ENCODE measurements at places on chromosomes 7 and 10.

- DNase-seq, result no peak
These were observed 31.5 kb upstream of the ARID5B start for GRCh38 chr10:61869774-61870525.

- no peak for DNase-seq
These were observed 281.1 kb downstream of the CDK14 start for GRCh38 chr7:90877201-90877600.

GRCh38 chr7:144513334-144513733 is 109.8 kb upstream of the NOBOX start:
- no peak for DNase-seq

DNA sequence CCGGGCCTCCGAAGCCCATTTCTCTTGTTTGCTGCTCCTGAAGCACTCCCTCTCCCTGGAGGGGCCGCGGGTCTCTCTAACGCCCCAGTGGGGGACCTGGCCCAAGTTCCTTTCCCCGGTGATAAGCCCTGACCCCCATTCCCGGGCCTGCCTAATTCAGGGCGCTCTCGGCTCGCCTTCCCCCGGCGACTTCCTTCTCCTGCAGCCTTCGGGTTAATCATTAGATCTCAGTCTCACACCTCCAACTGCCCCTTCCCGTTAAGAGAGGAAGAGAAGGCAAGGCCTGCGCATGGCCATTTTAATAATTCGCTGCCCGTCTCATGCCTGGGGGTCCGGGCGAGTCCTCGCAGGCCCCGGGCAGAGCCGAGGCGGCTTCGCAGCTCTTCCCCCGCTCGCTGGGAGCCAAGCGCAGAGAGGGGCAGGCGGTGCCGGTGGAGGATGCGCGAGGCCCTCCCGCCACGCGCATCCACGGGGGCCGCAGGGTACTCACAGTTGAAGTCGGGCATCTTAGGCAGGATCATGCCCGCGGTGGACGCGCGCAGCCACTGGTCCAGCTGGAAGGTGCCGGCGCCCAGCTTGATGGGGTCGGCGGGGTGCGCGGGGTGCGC is 1.2 kb downstream of the MNX1 start:
- no peak for DNase-seq

DNA sequence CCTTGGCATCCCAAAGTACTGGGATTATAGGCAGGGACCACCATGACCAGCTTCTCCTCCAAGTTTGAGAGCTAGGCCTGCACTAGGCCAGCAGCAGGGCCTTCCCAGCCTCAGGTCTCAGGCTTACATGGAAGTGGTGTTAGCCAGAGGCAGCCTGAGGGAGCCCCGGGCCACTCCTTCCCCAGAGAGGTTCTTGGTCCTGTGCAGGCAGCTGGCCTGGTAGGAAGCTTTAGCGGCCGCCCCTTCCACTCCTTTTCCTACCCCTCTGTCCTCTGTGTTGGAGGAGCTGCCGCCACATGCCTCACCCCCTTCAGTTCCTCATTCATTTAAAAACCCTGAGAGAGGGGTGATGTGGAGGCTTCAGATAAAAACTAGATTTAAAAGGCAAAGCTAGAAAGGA is 40.3 kb downstream of the TSPAN15 start:
- no peak for DNase-seq

DNA sequence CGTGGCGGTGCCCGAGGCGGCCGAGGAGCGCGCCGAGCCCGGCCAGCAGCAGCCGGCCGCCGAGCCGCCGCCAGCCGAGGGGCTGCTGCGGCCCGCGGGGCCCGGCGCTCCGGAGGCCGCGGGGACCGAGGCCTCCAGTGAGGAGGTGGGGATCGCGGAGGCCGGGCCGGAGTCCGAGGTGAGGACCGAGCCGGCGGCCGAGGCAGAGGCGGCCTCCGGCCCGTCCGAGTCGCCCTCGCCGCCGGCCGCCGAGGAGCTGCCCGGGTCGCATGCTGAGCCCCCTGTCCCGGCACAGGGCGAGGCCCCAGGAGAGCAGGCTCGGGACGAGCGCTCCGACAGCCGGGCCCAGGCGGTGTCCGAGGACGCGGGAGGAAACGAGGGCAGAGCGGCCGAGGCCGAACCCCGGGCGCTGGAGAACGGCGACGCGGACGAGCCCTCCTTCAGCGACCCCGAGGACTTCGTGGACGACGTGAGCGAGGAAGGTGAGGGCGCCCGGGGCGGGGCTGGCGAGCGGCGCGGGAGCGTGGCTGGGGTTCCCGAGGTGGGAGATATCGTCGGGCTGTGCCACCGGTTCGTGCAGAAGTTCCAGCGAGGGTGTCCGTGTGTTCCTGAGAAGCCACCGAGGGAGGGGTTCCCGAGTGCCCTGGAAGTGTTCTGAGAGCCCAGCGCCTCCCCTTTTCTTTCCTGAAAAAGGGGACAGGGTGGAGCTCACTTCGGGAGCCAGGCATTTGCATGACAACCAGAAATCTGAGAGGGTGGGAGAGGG is 495 bp downstream of the EIF3B start:
- peak; percentile 49 for DNase-seq

DNA sequence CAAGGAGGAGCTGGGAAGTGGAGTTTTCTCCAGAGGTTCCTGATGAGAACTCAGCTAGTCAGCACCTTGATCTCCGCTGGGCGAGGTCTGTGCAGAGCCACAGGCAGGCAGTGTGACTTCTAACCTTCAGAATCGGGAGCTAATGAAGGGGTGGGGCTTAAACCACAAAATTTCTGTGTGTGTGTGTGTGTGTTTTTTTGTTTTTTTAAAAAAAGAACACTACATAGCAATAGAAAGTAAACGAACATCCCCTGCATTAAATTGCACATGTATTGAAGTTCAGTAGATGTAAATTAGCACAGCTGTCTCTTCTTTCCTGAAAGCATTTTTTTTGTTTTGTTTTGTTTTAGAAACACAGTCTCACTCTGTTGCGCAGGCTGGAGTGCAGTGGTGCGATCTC is 46.2 kb downstream of the RBM17 start:
- no peak for DNase-seq

DNA sequence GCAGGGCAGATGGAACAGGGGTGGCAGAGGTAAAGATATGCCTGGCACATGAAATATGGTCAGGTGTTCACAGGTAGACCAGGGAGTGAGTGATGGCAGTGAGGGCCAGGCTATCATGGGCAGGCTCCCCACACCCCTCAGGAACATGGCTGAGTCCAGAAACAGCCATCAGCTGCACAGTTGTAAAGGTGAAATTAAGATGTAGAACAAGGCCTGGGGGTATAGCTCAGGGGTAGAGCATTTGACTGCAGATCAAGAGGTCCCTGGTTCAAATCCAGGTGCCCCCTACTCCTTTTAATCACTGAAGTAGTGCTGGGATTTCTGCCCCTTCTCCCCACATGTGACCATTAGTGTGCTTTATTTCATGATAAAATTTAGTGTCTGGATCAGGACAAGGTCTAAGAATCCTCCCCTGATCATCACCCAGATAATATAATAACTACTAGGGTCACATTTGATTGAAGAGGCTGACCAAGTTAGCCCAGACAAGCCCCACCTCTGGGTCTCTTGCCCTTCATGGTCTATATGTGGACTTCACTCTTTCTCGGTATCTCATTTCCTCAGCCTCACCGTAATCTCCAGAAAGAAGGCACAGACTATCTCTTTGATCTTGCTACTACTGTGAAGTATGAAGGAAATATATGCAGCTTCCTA is 69.0 kb downstream of the ZNF783 start:
- peak; percentile 21 for DNase-seq

- no peak for DNase-seq
These were observed 14.5 kb downstream of the SSC4D start for GRCh38 chr7:76394957-76395356.

DNA sequence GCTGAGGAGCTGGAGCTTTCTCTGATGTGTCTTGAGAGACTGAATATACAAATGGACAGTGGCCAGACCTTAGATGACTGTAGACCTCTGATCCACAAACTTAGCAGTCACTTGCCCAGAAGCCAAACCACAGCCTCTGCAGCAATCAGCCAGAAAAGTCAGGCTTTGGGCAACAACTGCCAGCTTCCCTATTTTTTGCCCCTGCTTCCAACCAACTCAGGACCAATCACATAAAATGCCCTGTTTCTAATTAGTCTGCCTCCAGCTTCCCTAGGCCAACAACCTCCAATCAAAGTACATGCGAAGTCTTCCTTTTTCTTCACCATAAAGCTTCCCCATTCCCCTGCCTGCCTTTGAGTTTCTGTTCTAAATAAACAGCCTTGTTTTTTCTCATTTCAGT is 37.8 kb upstream of the CACUL1 start:
- no peak for DNase-seq

DNA sequence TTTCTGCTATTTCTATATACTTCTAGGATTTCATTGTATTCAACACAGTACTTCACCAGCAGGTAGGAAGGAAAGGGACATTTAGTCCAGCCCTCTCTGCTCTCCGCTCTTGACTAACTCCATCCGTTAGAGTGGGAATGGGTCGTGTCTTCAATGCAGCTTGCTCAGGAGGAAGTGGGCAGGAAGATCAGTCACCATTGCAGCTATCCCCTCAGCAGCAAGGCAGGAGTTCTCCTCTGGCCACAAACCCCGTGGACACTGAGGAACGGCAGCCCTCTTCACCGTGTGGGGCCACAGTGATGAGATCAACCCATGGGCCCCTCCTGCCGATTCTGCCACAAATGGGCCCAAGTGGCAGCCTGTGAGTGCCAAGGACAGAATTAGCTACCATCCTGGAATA is 30.2 kb upstream of the IKZF1 start:
- no peak for DNase-seq

DNA sequence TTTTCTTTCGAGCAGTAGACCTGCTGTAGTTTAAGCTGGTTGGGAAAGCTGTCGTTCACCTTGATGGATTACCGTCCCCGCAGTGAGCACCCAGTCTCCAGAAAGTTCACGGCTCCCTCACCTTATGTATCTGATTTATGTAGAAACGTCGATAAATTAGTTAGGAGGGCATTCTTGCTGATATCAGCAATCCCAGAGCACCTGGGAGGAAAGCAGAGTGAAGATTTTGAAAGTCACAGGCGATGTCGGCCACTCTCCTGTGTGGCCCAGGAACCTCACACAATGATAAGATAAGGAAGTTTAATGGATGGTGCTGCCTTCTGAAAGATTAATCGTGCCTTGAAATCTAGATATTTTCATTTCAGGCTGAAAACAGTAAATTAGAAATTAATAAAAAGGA is 336.8 kb downstream of the DPP6 start:
- DNase-seq, result no peak

GRCh38 chr7:128139406-128139805 is 101.7 kb upstream of the LEP start:
- no peak for DNase-seq

GRCh38 chr10:131921184-131921583 is 20.4 kb downstream of the PPP2R2D start:
- DNase-seq, result no peak

DNA sequence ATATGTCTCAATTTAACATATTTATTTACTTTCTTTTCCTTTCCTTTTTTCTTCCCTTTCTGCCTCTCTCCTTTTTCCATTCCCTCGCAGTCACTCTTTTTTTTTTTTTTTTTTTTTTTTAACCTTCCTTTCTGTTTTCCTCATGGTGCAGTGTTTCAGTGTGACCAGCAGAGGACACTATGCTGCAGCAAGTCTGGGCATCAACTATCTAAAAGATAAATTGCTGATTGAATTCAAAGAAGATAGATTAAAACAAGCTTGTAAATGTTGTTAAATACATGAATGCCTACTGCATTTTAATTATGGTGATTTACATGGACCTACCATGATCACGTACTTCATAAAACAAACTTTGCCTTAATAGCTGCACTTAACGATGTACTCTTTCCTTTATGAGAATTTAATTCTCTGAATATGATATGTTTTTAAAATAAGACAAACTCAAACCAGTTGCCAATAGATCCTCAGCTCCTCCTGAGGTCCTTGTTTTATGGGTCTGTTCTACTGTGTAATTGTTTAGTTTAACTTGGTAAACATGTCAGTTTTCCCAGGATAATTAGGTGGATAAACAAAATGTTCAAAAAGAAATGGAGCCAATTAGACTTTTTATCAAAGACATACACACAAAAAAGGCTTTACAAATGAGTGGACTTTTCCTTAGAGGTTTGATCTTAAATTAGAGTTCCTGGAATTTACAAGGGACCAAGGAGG is 101.0 kb upstream of the AGR3 start:
- DNase-seq, result peak; percentile 11

- no peak for DNase-seq
These were observed 293.3 kb upstream of the MKI67 start for GRCh38 chr10:128419466-128420019.

- no peak for DNase-seq
These were observed 45.5 kb upstream of the GPAM start for GRCh38 chr10:112229096-112229495.

DNA sequence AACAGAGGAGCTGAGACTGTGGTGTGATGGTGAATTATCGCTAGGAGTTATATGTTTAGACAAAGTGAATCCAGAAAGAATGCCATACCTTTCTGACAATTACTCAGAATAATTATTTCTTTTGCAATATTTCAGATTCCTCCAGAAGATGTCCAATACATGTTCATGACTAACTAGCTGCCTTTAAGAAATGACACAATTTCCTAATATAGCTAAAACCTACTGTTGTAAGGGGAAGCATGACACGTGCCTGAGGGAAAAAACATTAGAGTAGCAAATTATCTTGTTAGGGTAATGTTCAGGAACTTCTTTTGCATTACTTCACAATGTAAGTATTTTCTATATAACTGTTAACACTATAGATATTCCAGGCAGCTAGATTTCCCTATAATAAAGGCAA is 150.3 kb downstream of the COL28A1 start:
- DNase-seq, result no peak

DNA sequence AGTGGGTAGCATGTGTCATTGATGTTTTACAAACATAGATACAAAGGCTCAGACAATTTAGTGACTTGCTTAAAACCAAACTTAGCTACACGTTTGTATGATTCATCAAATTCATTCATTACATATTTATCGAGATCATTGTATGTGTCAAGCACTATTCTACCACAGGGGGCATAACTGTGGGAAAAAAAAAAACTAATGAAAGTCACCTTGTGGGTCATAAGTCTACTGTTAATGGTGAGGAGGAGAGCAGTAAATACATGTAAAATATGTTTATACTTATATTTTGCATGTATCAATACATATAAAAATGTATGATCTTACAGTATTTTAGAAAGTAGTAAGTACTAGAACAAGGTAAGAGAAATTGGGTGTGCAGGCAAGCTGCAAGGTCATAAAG is 933.8 kb downstream of the IPMK start:
- no peak for DNase-seq

- no peak for DNase-seq
These were observed 210.7 kb upstream of the STEAP1 start for GRCh38 chr7:89943525-89944050.

GRCh38 chr10:35705671-35706070 is 63.6 kb upstream of the FZD8 start:
- no peak for DNase-seq

GRCh38 chr7:34042406-34042805 is 137.1 kb downstream of the BMPER start:
- no peak for DNase-seq

DNA sequence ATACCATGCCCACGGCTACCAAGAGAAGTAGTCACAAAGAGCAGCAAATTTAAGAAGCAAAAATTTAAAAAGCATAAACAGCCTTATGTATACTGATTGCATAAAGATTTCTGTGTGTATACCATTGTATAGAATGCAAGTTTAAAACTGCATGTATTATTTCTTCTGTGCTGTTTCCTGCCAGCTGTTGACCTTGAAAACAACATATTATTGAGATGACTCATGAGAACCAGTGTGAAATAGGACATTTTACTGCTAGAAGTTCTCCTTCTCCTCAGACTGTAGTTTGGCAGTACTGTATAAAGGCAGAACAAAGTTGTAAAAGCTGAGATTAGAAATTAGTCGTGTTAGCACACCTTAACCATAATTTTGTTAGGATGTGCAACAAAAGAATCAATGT is 42.3 kb upstream of the SGCE start:
- DNase-seq, result no peak
